ENCODE measurements at places on chromosomes 13 and 19.

DNA sequence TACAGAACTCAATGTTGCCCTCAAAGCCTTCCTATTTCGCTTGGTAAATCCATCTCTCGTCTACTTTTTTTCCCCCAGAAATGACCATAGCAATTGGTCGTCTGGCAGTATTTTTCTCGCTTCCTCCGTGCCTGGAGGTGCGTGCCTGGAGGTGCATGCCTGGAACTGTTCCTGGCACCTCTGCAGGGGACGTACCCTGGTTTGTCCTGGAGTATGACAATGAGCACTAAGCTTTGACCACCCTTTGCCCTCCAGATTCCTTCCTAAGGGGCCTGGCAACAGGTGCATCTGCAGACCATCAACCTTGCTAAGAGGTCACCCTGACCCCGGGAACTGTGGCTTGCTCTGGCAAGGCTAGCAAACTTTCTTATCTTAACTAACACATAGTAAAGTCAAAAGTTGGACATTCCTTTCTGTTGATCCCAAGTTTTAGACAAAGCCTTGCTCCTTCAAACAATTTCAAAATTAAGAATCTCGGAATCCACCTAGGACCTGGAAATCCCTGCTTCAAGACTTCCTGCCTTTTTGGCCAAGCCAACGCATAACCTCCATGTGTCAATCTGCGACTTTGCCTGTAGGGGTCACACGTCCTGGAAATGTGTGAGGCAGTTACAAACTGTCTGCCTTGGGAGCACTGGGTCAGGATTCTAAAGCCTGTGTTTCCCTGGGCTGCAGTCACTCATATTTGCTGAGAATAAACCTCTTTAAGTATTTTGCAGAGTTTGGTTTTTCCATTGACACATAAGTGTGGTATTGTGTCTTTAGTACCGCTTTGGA, 28.8 kb upstream of the TUBGCP3 start:
- DNase-seq, result no peak

DNA sequence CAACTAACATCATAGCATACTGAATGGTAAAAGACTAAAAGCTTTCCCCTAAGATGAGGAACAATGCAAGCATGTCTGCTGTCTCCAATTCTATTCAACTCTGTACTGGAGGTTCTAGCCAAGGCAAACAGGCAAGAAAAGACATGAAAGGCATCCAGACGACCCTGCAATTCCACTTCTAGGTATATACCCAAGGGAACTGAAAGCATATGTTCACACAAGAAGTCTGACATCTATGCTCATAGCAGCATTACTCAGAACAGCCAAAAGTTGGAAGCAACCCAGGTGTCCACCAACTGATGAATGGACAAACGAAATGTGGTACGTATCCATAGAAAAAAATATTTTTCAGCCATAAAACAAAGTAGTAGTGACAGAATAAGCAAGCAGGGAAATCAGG, 39.1 kb downstream of the PEPD start:
- no peak for DNase-seq

DNA sequence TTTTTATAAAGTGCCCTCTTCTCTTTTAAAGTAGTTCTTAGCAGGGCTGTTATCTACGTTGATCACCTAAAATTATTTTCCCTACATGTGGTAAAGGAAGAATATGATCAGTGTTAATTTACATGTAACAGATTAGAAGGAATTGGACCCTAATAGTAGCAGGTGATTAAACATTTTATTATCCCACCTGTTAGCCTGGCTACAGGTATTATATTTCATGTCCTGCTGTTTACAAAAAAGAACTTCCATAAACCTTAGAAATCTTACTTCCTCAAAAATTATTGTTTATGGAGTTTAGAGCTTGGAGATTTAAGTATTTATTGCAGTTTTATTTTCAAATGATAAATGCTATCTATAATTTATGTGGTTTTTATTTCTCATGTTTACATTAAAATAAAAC, 1226.7 kb downstream of the UQCRFS1 start:
- no peak for DNase-seq

GRCh38 chr13:87923753-87924152, 252.6 kb downstream of the SLITRK5 start:
- DNase-seq, result no peak

- no peak for DNase-seq
These were observed 48.8 kb downstream of the TSHZ3 start for GRCh38 chr19:31300422-31300821.
